ENCODE measurements at places on chromosomes 16 and 17.

DNA sequence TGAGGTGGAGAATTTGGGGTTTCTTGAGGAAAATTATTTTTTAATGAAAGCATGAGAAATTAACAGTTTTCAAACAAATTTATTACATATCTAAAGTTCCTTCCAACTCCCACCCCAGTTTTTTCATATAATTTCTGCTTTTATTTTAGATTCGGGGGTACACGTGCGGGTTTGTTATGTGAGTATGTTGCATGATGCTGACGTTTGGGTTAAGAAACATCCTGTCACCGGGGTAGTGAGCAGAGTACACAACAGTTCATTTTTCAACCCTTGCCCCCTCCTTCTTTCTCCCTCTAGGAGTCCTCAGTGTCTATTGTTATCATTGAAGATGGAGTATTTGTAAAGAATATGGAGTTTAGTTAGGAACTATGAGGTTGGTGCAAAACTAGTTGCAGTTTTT is 31.8 kb upstream of the CDYL2 start:
- no peak for DNase-seq

DNA sequence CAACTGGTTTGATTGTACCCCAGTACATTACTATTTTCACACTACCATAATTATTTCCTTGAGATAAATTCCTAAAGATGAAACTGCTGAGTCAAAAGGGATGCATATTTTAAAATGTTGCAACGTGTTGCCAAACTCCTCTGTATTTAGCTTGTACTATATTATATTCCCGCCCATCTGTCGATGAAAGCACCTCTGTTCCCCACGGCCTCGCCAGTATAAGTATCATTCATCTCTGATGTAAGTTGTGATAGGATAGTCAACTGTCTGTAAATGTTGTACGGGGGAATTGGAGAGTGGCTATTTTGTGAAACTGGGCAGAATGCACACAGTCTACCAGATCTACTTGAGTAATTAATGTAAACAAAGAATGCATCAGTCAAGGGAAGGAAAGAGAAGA is 47.7 kb upstream of the TNRC6A start:
- DNase-seq: no peak

- DNase-seq: no peak
Measured at GRCh38 chr17:49734515-49735490, 27.0 kb upstream of the SLC35B1 start.

DNA sequence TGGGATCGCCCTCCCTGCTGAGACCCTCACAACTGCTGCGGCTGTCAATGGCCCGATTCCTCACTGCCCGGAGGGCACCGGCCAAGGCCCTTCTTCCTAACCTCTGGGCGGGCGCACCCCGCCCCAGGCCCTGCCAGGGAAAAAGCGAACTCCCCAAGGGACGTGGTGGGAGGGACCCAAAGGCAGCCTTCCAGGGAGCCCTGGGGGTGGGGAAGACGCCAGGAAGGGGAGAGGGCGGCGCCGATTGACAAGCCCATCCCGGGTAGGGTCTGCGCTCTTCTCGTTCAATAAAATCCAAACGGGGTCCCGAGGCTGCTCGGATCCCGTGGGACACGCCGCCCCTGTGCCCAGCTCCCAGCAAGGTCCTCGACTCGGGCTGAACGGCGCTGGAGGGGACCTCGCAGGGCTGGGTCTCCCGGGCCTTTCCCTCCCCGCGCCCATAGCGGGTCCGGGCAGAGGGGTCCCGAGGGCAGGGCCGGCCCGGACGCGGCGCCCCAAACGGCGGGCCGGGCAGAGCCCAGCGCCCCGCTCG is 416 bp downstream of the KIFC3 start:
- no peak for DNase-seq

DNA sequence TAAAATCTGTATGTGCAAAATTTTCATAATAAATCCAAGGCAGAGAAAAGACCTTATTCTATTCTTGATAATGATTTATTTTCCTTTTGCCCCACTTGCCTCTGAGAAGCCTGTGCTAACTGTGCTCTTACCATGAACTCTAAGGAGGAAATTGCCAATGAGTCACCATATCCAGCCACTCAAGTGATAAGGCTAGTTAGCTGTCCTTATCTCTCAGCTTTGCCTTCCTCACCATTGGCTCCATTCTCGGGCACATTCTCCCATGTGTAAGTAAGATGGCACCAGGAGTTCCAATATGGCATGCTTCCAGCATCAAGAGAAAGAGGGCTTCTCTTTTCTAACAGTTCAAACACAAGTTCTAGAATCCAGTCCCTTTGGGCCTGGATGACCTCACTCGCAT is 142.4 kb downstream of the TOX3 start:
- DNase-seq: no peak

GRCh38 chr17:9421525-9421924 is 154.1 kb downstream of the STX8 start:
- DNase-seq: no peak

- no peak for DNase-seq
Measured at GRCh38 chr16:87254734-87255133, 62.5 kb downstream of the C16orf95 start.

- no peak for DNase-seq
Measured at GRCh38 chr16:89695086-89695874, 6.2 kb downstream of the SPATA2L start.

Data from CD4-positive, alpha-beta memory T cell (primary cell).